ENCODE measurements at places on chromosomes 7 and 10.

DNA sequence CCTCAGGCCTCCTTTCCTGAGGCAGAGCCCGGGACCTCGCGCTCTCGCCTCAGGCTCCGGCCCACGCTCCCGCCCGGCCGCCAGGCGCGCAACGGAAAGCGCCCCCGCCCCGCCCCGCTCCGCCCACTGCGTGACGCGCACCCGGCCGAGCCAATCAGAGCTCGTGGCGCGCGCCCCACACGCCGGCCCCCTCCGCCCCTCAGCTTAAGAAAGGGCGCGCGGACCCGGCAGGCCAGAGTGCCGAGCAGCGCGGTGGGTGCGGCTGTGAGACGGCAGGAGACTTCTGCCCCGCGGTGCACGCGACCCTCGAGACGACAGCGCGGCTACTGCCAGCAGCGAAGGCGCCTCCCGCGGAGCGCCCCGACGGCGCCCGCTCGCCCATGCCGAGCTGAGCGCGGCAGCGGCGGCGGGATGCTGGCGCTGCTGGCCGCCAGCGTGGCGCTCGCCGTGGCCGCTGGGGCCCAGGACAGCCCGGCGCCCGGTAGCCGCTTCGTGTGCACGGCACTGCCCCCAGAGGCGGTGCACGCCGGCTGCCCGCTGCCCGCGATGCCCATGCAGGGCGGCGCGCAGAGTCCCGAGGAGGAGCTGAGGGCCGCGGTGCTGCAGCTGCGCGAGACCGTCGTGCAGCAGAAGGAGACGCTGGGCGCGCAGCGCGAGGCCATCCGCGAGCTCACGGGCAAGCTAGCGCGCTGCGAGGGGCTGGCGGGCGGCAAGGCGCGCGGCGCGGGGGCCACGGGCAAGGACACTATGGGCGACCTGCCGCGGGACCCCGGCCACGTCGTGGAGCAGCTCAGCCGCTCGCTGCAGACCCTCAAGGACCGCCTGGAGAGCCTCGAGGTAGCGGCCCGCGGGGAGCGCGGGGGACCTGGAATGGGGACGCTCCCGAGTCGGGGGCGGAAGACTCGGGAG lies at the start of gene NPTX2:
TSS of gene NPTX2 (plus strand) at position 235 of the 909 bp plus-strand sequence. CDS start at position 412, 177 bp downstream.
- peak; percentile 77 for DNase-seq

GRCh38 chr7:7858559-7858958 lies 110.0 kb upstream of the GLCCI1 start:
- no peak for DNase-seq

DNA sequence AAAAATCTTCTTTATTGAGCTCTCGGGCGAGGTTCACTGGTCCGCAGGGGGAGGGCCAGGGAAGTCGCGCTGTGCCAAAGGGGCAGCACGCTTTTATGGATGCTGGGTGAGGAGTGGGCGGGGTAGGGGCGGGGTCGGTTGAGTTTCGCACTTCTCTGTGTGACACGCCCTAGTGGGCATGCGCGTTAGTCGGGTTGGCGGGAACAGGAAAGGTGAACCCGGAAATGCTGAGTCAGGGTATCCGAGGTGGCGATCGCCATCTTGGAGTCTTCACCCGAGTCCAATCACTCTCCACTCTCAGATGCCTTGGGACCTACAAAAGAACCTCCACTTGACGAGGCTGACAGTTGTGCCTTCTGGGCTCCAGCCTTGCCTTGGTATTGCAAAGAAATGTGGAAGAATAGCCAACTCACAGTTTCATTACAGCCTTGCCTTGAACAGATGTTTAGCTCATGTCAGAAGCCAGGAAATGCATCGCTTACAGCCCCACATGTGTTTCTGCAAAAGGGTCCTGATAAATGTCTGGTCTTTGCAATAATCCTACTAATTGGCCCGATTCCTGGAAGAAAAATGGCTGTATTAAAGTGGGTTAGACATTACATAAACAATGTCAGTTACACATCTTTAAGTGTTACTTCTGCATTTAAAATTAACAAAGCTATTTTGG lies 64.1 kb downstream of the AHR start:
- no peak for DNase-seq

DNA sequence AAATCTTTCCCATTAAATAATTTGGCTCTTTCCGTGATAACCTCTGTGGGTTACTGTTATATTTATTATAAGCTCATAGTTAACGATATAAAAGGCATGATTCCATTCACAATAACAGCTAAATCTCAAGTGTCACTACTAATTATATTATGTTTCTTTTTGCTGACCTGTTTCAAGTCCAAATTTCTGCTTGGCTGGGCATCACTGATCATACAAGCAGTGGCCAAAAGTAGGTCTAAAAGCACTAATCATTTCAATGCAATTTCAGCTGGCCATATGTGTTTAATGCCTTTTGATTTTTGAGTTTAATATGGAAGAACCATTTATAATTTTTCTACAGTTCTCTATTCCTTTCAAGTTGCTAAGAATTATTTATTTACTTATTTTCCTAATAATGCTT lies 110.7 kb downstream of the SEMA3A start:
- DNase-seq: no peak

Data from hypothalamus (tissue), 51 donors.